ENCODE measurements at places on chromosomes 3 and 15.

- no peak for DNase-seq
Observed at GRCh38 chr15:85545752-85546151, 165.3 kb downstream of the AKAP13 start.

DNA sequence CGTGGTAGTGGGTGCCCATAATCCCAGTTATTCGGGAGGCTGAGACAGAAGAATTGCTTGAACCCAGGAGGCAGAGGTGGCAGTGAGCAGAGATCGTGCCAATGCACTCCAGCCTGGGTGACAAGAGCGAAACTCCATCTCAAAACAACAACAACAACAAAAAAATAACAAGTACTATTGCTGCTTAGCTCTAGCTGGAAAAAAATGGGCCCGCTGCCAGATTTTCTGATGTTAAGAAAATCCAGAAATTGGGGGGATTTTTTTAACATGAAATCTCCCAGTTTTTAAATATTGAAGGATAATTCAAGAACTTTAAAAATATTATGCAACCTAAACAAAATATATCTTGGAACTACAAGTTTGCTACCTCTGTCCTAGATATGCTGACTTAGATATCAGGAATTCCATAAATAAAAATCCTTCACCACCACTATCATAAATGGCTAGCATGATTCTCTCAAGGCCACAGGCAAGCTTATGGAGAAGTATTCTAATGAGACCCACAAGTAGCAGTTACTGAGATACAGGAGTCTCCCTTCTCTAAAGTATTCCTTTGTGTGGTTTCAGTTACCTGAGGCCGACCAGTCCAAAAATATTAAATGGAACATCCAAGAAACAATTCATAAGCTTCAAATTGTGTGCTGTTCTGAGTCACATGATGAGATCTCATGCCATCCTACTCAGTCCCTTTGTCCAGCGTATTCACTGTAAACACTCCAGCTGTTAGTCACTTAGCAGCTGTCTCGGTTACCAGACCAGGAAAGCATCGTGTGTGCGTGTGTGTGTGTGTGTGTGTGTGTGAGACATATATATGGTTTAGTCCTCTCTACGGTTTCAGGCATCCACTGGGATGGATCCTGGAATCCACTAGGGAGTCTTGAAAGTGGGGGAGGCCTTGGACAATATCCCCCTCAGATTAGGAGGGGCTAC, 277.2 kb downstream of the TBL1XR1 start:
- DNase-seq, result peak; percentile 40

GRCh38 chr15:86327230-86327865, 247.7 kb downstream of the AGBL1 start:
- no peak for DNase-seq

DNA sequence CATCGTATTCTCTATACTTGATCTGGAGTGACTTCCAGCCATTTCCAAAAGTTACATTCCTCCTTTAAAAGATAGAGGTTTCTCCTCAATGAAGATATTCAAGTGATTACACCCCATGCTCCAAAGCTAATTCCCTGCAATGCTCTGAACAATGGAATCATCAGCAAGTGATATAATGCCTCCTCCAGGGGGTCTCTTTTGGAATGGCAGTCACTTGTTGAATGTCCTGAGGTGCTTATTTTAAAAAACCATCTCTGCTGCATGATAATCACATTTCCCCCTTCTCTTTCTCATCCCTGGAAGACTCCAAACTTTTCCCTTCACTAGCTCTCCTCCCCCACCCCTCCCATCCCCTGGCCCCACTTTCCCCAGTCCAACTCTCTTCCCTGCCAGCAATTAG, 2.6 kb downstream of the LHFPL4 start:
- no peak for DNase-seq

DNA sequence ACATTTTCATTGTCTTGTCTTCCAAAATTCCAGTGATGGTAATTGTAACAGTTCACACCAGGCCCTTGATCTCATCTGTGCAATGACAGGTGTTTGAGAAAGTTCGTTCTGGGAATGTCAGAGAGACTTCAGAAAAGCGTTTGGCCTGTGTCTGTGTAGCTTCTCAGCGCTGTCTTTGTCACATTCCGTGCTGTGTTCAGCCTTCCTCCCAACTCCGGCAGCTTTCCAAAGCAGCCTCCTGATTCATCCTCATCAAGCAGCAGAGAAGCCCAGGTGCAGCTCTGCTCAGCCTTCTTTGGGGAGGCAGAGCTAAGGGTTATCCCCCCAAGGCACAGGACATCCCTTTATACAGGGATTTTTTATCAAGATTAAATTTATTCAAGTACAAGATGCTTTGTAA, 494.0 kb upstream of the SUCLG2 start:
- no peak for DNase-seq

DNA sequence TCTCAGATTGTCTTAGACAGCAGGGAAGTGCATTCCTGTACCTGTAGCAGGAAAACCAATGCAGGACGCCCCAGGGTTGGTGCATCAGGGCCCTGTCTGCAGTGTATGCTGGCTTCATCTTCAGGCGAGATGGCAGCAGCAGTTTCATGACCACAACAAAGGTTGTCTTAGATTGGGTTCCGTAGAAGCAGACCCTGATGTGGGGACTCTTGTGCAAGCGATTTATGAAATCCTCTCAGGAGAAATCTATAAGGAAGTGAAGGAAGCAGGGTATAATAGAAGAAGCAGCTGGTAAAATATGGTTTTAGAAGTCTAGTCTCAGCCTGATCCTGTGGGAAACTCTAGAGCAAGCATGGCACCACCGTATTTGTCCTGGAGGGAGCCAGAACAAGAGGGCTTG, 25.0 kb downstream of the DNAH1 start:
- no peak for DNase-seq

DNA sequence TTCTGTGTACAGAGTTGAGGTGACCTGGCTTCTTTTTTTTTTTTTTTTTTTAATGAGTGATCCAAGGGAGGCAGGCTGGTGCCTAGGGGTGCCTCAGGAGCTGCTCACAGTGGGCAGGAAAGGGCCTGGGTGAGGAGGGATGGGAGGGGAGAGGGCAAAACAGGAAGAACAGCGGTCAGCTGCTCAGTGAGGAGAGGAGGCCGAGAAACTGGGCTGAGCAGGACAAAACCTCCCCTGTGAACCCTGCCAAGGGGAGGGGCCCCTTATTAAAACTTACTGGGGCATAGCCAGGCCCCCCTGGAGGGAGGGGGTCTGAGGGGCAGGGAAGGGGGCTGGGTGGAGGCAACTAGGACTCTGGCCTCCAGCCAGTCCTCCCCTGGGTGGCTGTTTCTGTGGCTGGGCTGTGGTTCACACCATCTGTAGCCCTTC, 3.5 kb downstream of the PLEKHO2 start:
- peak; percentile 46 for DNase-seq

GRCh38 chr3:43013743-43014155, 34.6 kb downstream of the GASK1A start:
- DNase-seq, result no peak

- DNase-seq, result peak; percentile 43
Observed at GRCh38 chr15:98718426-98719136, 70.2 kb downstream of the IGF1R start.

DNA sequence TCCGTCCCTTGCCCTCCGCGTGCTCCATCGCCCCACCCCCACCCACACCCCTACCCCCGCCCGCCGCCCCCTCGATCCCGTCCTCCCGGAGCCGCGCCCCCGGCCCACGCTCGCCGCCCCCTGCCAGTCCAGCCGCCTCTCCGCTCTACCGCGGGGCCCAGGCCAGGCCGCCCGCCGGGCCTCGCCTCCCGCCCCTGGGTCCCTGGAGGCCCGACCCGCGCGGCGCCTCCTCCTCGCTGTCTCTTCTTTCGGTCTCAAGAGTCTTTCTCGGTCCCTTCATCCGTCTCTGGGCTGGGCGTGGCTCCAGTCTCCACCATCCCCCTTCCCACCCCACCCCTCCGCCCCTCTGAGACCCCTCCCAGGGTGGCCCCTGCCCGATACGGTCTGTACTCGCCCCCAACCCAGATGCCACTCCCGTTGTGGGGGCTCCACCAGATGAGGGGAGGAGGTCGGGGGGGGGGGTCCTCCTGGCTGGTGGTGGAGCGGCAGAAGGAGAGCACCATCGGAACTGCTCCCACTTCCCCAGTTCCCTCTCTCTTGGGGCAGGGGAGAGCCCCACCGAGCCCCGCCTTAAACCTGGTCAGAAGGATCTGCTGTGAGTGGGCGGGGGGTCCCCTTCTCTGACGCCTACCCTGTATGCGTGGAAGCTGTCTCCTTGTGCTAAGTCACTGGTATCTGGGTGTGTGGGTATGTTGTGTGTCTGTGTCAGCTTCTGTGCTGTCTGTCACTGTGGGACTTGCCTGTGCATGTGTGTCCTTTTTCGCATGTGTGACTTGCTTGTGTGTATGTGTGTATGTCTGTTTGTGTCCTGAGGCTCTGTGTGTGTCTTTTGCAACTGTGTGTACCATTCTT, 1.0 kb downstream of the PRKCD start:
- DNase-seq, result peak; percentile 34

DNA sequence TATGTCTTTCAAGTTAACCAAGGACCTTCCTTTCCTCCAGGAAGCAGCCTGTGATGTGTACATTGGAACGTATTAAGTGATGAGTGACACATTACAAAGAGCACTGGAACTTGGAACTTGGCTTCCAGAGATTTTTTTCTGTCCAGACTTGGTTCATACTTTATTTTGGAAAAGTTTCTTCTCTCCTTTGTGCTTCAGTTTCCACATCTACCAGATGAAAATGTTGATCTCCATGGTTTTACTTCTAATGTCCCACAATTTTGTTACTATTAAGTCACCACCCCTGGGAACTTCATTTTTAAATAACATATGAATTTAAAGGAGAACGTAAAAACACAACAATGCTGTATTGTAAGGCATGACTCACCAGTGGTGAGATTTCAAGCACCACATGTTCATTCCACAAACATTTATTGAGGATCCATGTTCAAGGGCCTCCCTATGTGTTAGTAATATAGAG, 290.7 kb upstream of the LMCD1 start:
- no peak for DNase-seq

- DNase-seq, result no peak
Observed at GRCh38 chr3:10930666-10931040, 61.9 kb upstream of the SLC6A1 start.

DNA sequence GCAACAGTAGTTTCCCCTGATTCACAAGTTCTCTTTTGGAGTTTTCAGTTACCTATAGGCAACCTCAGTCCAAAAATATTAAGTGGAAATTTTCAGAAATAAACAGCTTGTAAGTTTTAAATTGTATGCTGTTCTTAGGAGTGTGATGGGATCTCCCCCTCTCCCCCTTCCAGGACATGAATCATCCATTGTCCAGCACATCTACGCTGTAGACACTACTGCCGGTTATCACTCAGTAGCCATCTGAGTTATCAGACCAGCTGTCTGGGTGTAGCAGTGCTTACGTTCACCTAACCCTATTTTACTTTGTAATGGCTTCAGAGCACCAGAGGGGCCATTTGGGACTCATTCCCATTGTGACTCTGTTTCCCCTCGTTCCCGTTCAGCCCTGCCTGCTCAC, 96.7 kb upstream of the PLXNA1 start:
- DNase-seq, result no peak

GRCh38 chr3:123096731-123097130, 29.9 kb downstream of the PDIA5 start:
- peak; percentile 73 for DNase-seq

DNA sequence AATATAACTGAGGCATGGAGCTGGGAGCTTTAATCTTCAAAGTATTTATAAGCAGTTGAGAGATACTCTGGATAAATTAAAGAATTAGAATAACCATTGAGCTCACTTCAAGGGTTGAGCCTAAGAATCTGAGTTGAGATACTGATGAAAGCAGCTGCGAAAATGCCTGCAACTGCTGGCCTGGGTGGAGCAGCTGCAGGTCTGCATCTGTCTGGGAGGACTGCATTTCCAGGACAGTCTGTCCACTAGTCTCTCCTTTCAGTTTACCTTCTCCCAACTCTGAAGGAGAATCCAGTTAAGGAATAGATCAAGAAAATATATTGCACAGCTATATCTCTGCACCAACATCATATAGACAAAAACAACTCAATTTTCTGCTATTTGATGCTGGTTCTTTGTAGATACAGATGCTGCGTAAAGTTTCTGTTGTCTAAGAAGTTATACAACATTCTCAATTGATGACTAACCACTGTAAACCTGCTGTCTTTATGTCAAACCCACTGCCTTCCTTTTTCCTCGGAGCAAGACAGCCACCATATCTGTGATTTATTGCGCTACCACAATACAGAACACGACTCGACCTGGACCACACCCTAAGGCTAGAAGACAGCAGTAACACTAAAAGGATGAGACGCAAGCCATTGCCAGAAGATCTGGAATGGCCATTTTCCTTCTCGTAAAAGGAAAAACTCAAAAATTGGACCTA, 245.1 kb downstream of the MAGI1 start:
- DNase-seq, result no peak

DNA sequence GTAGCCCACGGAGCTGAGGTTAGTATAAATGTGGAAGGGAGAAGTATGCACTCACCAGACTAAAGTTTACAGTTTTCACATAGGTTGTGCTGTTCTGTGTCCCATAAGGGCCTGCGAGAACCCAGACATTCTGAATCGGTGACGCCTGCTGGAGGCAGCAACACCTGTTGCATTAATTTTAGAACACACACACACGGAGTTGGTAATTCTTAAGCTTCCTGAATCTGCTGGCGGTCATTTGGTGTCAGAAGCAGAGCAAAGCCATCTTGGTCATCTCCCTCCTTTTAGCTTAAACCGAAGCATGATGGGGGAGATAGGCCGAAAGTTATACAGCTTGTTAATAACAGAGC, 41.1 kb upstream of the AP3B2 start:
- no peak for DNase-seq

- peak; percentile 25 for DNase-seq
Observed at GRCh38 chr3:140432229-140432669, 245.6 kb upstream of the TRIM42 start.

DNA sequence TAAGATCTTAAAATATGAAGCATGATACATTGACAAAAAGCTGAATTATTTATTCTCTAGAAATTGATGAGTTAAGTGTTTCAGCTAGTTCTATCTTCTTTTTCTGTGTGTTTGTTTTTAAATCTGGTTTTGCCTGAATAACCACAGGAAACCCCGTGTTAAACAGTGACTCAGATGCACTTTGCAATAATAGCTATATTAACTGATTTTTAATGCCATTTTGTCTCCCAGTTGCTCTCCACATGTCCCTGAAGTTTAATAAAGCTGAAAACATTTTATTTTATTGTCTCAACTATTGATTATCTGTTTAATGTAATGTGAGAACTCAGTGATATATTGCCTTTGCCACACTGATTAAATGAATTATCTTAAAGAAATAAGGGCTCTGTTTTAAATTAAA, 42.8 kb upstream of the ROBO1 start:
- DNase-seq, result no peak

GRCh38 chr3:135736740-135737139, 228.8 kb upstream of the PPP2R3A start:
- DNase-seq, result no peak

DNA sequence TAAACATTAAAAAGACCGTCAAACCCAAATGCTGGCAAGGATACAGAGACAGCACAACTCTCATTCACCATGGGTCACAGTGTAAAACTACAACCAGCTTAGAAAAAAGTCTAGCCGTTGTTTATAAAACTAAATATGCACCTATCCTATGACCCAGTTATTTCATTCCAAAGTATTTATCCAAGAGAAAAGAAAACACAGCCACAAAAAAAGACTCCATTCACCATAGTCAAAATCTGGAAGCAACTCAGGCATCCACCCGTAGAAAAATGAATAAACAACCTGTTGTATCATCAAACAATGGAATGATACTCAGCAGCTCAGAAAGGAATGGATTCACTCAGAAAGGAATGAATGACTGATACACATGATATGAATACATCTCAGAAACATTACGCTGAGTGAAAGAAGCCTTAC, 28.6 kb downstream of the PLD1 start:
- DNase-seq, result no peak

Measured in hindlimb muscle (tissue), 1 donor.